ENCODE measurements at places on chromosomes 16 and 17.
A peak's percentile ranks its signal among the peaks of the same experiment; 100 is the strongest.

DNA sequence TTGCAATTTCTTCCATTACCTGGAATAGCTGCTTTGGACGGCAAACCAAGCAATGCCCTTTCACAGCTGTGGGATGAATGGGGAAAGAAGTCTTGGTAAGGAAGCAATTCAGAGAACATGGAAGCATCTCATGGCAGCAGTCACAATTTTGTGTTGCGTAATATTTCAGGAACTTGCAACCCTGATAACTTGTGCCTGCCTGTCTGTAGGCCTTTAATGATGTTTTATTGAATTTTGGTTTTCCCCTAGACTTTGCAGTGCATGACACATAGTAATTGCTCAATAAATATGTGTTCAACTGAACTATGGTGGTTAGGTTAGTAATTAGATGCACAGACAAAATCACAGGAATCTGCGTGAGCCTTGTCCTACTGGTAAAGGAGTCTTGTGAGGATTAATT lies 439.5 kb downstream of the WWOX start:
- DNase-seq = no peak

DNA sequence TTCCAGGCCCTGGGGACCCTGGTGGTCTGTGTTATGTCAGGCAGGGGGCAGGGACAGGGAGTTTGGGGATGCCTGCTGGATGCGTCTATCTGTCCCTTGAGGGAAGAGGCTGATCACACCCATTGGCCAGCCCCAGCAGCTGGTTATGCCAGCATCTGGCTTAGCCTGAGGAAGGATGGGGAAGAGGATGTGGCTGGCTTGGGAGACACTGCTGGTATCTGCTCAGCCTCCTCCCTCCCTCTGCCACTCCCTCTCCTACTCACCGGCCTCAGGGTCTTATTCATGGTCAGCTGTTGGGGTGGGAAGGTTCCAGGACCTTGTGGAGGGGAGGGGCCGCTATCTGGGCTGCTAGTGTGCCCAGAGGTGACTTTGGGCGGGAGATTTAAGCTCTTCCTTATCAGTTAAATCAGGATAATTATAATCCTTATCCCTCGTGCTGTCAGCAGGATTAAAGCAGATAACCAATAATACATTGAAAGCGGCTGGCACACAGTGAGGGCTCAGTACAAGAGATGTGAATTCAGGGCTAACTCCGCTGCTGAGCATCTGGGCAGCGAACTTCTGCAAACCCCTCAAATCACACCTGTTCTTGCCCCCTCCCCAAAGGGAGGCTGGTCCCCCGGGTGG lies 36.0 kb upstream of the MLKL start:
- no peak for DNase-seq

DNA sequence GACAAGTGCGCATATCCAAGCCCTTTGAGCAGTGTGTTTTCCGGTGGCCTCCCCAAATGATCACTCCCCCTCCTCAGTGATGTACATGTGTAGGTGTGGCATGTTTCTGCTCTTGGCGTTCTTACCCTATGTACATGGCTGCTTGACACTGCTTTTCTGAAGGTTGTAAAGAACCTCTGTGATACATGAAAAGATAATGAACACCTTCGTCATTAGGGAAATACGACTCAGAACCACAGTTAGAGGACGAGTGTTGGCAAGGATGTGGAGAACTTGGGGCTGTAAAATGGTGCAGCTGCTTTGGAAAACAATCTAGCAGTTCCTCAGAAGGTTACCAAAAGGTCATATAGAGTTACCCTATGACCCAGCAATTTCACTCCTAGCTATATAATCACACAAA lies 28.6 kb downstream of the CEP95 start:
- DNase-seq = no peak

GRCh38 chr16:83953796-83954576 lies 946 bp downstream of the OSGIN1 start:
- no peak for DNase-seq

- peak; percentile 44 for DNase-seq
These were observed 59.8 kb upstream of the ARL4D start for GRCh38 chr17:43338886-43339516.

- no peak for DNase-seq
These were observed 234.3 kb downstream of the ABCC12 start for GRCh38 chr16:47921535-47921934.

GRCh38 chr16:89257281-89257731 lies 39.8 kb downstream of the ZNF778 start:
- no peak for DNase-seq

GRCh38 chr16:12228602-12229499 lies 252.3 kb downstream of the SNX29 start:
- DNase-seq = no peak

- DNase-seq = no peak
These were observed 126.1 kb downstream of the IRX5 start for GRCh38 chr16:55056585-55057401.

GRCh38 chr16:3059723-3060242 lies 5.7 kb upstream of the IL32 start:
- no peak for DNase-seq

GRCh38 chr16:10791048-10791447 lies 27.5 kb downstream of the TVP23A start:
- DNase-seq = no peak

DNA sequence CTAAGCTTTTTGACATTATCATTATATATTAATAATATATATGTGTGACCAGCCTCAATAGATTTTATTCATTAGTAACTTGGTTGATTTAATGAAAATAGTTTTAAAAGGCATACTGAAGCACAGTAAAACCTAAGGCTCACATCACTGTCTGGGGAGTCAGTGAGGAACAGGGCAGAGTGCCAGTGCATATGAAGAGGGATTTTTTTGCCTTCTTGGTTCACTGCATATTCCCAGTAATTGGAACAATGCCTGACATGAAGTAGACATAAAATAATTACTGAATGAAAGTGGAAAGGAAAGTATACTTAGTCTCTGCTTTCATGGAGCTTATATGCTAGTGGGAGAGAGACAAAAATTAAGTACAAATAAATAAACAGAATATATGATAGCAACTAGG lies 81.1 kb downstream of the FTO start:
- DNase-seq = no peak

DNA sequence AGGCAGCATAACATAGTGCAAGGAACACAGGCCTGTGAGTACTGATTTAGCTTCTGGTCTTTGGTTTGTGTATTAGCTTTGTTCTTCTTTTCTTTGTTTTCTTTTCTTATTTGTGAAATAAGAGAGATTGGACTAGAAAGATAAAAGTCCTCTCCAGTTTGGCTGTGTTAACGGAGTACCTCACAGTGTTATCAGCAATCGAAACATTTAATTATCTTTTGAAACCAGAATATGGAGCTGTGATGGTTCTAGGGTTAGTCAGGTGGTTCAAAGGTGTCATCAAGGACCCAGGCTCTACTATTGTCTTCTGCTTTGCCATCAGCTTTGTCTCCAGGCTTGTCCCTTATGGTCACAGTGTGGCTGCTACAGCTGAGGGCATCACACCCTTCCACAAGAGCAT lies 25.6 kb downstream of the ADORA2B start:
- DNase-seq = no peak

- DNase-seq = no peak
These were observed 14.1 kb downstream of the FLYWCH2 start for GRCh38 chr16:2897110-2897509.

GRCh38 chr17:10698096-10698818 lies 863 bp downstream of the ADPRM start:
- no peak for DNase-seq

- DNase-seq = no peak
These were observed 899 bp downstream of the ACE start for GRCh38 chr17:63477480-63478440.

DNA sequence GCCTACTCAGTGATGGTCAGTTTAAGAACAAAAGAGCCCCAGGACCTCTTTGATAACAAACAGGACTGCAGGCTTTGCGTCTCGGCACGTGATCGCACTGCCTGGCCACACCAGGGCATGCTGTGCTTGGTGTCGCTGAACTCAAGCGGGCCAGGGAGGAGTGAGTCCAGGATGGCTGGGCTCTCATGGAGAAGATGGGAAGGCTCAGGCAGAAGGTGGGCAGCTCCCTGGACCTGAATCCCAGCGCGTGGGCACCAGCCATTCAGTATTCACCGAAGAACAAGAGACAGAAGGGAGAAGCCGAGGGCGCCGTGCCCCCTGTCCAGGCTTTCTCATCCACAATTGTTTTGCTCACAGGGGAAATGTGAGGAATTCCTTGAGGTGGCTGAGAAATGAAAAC lies 11.9 kb downstream of the KATNB1 start:
- no peak for DNase-seq

DNA sequence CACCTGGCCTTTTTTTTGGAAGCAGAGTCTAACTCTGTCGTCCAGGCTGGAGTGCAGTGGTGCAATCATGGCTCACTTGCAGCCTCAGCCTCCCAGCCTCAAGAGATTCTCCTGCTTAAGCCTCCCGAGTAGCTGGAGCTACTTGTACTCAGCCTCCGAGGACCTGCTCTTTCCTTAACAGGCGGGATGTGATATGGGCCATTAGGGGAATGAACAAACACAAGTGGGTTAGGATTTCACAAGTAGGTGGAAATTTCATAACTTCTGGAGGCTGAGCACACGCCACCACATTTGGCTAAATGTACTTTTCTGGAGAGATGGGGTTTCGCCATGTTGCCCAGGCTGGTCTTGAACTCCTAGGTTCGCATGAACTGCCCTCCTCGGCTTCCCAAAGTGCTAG lies 4.1 kb downstream of the PAM16 start:
- DNase-seq = no peak

GRCh38 chr17:65994679-65995078 lies 197.3 kb downstream of the CEP112 start:
- no peak for DNase-seq

DNA sequence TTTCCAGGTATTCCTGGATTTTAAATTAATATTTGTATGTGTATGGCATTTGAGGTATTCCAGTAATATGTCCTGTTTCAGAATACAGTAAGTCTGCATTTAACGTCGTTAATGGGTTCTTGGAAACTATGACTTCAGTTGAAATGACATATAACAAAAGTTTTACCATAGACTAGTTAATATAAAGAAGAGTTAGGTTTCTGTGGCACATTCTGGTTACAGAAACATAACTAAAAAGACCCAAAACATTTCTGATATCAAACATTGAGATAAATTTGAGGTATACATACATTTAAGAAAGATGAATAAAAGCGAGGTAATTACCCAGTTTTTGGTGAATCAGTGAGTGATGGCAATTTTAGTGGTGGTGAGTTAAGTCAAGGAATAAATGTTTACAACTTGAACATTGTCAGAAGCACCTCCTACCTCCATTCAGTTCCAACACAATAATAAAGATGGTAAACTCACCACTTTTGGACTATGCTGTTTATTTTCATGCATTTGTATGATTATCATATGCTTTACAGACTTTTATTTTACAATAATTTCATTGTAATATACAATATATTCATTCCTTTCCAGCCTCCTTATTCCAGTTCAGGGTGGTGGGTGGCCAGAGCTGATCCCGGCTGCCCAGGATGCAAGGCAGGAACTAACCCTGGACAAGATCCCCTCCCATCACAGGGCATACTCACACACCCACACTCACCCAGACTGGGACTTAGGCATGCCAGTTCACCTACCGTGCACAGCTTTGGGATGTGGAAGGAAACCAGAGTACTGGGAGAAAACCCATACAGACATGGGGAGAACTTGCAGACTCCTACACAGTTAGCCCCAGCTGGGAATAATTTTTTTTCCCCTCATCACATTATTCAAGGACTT lies 9.7 kb downstream of the LUC7L3 start:
- DNase-seq = no peak

GRCh38 chr17:57480438-57481196 lies 224.3 kb downstream of the MSI2 start:
- DNase-seq = no peak

GRCh38 chr16:14110728-14111251 lies 39.7 kb downstream of the MRTFB start:
- DNase-seq = no peak

- DNase-seq = no peak
These were observed 18.3 kb downstream of the RARA start for GRCh38 chr17:40327244-40327729.

DNA sequence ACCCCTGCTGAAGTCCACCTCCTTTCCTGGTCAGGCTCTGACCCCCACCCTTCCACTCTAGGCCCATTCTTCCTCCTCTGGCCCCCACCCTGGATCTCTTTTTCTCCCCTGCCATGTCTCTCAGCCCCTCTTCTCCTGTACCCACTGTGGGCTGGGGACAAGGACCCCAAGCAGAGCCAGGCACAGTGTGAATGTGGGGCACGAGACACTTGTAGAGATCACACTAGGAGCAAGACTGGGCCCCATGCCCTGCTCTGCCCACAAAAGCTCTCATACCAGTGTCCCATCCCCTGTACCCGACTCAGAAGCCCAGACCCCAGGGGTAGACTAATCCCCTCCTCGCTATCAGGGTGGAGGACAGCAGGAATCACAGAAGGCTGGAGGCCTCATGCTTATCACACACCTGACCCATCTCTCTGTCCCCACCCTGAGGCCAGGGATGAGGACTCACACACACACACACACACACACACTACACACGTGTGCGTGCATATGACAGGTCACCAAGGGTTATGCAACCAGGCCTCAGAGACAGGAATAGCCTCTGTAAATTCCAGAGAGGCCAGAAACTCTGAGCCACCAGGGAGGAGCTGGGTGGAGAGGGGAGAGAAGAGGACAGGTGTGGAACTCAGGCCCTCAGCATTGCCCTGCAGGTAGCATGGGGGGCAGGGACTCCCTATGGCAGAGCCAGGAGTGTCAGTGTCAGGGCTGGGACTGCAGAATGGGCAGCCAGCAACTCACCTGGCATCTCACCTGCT lies 21.1 kb downstream of the ARHGAP27 start:
- DNase-seq = no peak

GRCh38 chr17:57215317-57215716 lies 41.0 kb upstream of the MSI2 start:
- DNase-seq = no peak

GRCh38 chr16:66902648-66903543 lies 15.8 kb downstream of the CDH16 start:
- DNase-seq = no peak

DNA sequence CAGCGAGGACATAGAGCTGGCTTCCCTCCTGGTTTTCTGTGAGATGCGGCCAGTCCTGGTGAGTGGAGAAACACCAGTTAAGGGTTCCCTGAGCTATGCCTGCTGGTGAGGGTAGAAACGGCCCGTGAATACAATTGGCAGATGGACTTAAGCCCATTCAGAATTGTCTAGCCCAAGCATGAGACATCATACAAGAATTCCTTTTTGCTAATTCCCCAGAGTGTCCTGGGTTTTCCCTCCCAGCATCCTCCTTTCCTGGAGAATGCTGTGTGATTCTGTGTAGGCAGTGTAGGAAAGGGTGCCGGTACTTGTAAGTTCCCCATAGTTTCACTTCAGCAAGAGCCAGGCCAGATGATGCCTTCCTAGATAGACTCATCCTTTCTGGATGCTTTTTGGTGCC lies 65.1 kb downstream of the SDR42E1 start:
- no peak for DNase-seq

All from activated T-helper 1 cell treated with anti-CD3 and anti-CD28 coated beads, Interleukin-12 subunit alpha, Interleukin-12 subunit beta, Interleukin-2, Interleukin-4 antibody, amounts not matched to agents 30 ng/mL and 10 ng/mL and 1 ng/mL, durations not matched to agents 14 hours and 24 hours and 36 hours (primary cell).